ENCODE measurements at places on chromosomes 13 and 19.
A peak's percentile ranks its signal among the peaks of the same experiment; 100 is the strongest.

DNA sequence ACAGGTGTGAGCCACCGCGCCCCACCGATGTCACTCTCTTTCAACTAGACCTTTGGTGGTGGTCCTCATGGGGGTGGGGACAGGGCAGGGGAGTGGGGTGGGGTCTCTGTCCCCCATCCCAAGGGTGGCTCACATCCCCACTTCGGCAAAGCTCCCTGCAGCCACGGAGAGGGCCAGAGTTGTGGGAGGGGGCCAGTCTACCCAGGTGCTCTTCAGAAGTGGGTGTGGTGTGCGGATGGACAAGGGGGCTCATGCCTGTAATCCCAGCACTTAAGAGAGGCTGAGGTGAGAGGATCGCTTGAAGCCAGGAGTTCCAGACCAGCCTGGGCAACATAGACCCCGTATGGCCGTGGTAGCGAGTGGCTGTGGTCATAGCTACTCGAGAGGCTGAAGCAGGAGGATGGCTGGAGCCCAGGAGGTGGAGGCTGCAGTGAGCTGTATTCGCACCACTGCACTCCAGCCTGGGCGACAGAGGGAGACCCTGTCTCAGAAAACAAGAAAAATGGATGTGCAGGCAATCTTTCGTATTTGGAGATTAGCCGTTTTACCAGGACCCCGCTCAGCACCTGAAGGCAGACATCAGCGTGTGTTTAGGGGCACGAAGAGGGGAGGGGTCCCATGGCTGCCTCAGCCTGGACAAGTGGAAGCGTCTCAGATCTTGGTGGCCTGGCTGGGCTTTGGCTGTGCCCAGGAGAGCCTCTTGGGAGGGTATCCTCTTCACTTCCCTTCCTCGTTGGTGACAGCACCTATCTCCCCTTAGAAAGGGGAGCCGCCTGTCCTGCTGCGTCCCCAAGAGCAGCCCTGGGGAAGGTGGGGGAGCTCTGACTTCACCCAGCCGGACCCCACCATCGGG, 846 bp downstream of the TGFBR3L start:
- no peak for DNase-seq

DNA sequence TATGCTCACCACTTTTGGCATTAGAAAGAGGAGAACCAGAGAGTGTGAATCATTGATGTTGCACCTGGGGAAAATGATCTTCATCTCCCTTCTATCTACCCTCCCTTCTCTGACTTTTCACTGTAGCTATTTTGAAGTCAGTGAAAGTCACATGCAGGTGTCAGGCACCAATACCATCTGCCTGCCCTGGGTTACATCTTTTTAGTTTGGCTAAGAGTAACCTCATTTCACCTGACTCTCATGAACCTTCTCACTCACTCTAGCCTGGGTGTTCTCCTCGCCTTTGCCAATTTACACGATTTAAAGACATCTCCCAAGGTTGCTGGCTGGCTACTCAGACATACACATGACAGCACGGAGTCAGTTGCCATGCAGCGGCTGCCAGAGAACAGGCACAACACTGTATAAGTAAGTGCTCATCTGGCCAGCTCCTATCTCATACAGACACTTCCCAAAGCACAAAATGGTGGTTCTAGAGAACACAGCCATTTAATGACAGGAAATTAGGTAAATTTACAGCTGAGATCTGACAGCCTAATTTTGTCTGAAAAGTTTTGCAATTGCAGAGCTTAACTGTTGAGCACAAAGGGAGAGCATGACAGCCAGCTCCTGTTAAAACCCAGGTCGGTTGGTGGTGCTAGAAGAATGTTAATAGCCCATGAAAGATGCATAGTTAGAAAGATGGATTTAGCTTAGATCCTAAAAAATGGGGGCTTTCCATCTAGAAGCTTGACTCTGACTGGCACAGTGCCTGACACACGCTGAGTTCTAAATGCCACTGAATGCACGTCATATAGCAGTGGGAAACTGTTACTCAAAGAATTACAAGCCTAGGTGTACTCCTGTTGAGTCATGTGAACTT, 32.5 kb downstream of the LCP1 start:
- DNase-seq, result no peak

DNA sequence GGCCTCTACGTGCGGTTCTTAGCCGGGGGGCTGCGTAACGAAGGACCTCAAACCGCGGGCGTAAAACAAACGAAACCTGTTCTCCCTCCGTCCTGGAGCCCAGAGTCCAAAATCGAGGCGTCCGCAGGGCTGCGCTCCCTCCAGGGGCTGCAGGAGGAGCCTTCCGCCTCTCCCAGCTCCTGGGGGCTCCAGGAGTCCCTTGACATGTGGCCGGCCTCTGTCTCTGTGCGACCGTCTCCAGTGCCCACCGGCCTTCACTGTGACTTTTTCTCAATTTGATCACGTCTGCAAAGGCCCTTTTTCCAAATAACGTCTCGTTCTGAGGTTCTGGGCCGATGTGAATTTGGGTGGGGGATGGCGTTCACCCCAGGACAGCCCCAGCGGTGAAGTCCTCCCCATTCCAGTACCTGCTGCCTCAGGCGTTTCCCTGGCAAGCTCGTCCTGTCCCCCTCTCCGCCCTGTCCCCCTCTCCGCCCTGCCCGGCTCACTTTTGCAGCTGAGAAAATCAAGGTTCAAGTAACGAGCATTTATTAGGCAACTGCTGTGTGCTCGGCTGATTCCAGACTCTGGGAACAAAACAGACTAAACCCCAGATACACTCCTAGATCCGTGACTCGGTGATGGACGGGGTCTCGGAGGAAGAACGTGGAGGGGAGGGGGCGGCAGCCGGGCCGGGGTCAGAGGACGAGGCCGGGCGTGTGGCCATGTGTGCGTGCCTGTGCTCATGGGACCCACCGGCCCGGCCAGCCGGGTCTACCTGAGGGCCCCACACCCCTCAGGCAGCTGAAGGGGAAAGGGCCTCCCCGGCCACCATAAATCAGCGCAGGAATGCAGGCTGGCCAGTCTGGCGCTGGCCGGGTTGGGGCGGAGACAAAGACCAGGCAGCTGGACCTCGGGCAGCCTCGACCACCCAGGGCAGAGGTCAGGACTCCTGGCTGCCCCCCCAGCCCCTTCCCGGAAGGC, 28.1 kb upstream of the WDR18 start:
- DNase-seq, result no peak

DNA sequence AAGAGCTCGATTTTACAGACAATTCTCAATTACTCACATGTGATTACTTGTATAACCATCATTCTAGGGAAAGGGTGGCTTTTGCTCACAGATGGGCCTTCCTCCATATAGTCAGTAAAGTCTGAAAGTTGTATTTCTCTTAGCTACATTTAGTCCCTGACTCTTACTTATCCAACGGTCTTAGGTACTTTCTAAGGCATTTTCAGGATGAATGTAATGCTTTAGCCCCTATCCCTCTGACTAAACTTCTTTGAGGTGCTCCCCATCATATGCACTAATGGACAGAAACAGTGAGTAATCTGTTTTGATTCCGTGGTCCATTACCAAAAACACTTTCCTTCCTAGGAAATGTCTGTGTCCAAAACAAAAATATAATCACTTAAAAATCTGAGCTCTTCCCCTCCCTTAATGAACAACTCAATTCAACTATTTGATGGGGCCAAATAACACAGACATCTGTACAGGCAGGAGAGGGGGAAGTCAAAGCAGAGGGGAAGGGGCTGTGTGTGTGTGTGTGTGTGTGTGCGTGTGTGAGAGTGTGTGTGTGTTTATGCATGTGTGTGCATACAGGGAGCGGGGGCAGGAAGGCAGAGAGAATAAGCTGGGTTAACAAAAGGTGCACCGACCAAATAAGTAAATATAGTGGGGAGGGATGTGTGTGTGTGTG, 84.9 kb downstream of the USP12 start:
- DNase-seq, result no peak

DNA sequence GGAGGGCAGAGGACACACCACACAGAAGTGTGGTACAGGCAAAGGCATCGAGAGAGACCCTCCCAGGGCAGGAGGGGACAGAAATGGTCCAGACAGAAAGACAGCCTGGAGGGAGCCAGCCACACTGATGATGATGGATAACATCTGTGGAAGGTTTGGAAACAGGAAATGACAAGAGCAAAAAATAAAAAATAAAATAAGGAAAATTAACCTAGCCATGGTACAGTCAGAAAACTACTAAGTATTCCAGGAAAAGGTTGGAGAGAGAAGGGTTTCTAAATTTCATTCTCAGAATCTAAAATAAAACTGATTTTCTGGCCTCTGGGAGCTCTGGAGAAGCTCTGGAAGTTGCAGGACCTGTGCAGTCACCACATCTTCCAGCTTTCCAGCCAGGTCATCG, 115.2 kb upstream of the VSTM2B start:
- no peak for DNase-seq

DNA sequence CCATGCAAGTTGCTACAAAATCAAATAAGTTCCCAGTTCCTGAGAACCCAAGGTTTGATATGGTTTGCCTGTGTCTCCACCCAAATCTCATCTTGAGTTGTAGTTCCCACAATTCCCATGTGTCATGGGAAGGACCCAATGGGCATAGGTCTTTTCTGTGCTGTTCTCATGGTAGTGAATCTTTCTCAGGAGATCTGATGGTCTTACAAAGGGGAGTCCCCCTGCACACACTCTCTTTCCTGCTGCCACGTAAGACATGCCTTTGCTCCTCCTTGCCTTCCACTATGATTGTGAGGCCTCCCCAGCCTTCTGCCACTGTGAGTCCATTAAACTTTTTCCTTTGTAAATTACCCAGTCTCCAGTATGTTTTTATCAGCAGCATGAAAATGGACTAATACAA, 28.5 kb upstream of the TSHZ3 start:
- no peak for DNase-seq

- DNase-seq, result no peak
These were observed 629 bp upstream of the LRRC63 start for GRCh38 chr13:46211116-46211482.

GRCh38 chr13:113905942-113906341, 42.1 kb upstream of the GAS6 start:
- no peak for DNase-seq

GRCh38 chr13:84479656-84480055, 597.4 kb upstream of the SLITRK1 start:
- DNase-seq, result no peak

DNA sequence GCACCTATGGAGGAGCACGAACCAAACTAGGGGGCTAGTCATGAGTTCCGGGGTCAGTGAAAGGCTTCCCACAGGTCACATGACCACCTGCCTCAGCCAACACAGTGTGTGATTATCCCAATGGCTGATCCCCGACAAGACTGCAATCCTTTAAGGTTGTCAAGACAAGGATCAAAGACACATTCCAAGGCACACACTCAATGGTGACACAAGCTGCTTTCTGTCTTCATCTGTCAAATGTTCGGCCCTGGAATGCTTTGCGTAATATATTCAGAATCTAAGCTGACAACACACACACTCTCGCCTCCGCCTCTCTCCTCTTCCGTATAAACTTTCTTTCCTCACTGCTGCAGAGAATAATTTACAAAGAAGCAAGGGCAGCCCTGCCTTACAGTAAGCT, 11.7 kb downstream of the RANBP3 start:
- DNase-seq, result no peak

- no peak for DNase-seq
These were observed 1.3 kb upstream of the IRF2BP1 start for GRCh38 chr19:45887200-45887710.

GRCh38 chr13:43985422-43986072, 105.8 kb downstream of the LACC1 start:
- no peak for DNase-seq

GRCh38 chr19:10288662-10289166, 1.0 kb upstream of the ICAM5 start:
- DNase-seq, result no peak

GRCh38 chr13:46392967-46393366, 5.9 kb upstream of the RUBCNL start:
- peak; percentile 79 for DNase-seq

- no peak for DNase-seq
These were observed at the start of gene ELAVL3 for GRCh38 chr19:11480715-11481533. ELAVL3 (minus strand) TSS chr19:11481046; CDS start chr19:11480608, 438 bp downstream.

DNA sequence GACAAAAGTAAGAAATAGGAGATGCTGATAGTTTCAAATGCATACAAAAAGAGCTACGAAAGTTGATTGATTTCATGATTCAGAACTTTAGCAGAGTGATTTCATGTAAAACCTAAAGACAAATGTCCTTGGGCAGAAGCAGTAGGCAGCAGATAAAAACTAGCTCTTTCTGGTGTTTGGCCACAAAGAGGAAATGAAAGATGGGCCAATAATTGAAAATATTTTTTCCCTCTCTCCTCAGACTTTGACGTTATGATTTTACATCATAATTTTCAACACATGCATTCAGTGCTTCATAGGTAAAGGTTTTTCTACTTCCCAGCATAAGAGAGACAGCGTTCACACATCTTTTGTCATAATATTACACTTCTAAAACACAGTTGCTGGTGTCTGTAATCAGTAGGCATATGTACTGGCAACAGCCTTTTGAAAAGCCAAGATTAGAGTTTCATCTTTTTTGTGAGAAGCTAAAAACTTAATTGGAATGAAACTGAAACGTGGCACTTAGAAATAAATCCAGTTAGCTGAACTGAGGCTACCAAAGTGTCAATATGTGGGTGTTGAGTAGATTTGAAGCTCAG, 9.3 kb downstream of the SCEL start:
- DNase-seq, result no peak

DNA sequence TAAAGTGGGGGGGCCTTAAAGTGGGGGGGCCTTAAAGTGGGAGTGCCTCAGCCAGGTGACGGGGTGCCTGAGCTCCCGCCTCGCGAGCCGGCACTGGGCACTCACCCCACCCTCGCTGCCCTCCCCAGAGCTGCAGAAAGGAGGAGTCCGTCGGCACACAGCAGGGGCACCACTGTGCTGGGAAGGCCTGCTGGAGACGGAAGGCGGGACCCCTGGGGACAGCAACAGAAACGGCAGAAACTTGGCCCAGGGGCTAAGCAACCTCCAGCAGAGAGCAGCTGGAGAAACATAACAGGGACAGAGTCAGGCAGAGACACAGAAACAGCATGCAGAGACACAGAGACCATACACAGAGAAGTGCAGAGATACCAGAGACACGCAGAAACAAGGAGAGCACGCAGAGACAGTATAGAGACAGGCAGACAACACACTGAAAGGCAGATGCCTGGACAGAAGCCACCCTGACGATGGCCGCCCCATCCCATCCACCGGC, 7.9 kb downstream of the CFD start:
- no peak for DNase-seq

- no peak for DNase-seq
These were observed 64.9 kb downstream of the MBD3L1 start for GRCh38 chr19:8897106-8897505.

GRCh38 chr13:81395368-81395767, 1054.4 kb upstream of the SPRY2 start:
- DNase-seq, result no peak

- no peak for DNase-seq
These were observed 830.8 kb downstream of the DIAPH3 start for GRCh38 chr13:59332966-59333365.

DNA sequence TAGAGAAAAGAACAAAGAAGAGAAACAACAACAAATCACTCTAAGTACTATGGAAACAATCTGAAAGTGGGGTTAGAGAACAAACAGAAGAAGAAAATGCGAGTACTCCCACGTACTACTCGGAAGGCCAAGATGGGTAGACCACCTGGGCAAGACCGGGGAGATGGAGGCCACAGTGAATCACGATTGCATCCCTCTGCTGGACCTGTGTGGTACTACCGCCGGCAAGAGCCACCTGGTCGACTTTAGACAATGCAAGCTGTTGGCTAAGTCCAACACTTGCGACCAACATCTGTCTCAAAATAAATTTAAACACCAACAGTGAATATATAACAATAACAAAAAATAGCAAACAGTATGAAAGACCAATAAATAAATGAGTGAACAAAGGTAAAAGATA, 45.5 kb upstream of the ZNF91 start:
- DNase-seq, result no peak
